Skin of body (tissue), 3 donors: ENCODE measurements at places on chromosomes 1 and 21. TPM values are rescaled to one million over a fixed set of nuclear protein-coding genes. Genes with fewer than 3 reads are reported as not detected.

DNA sequence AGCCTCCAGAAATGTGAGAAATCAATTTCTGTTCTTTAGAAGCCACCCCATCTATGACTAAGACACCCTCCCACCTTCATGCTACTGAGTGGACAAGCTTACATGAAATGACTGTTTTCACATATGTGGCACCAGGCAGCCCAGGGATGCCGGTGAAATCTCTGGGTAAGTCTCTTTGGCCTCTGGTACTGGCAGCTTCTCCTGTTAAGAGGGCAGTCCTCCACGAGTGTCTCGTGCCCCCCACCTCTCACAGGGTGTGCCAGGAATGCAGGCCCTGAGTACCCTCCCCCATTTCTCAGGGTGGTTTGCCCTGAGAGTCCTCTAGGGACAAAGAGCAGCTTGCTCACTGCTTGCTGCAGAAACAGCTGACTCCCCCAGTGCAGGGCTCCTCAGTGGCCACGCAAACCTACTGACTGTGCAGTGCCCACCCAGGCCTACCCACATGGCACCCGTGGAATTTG, 3.2 kb upstream of the PRXL2B start:
- no peak for DNase-seq

DNA sequence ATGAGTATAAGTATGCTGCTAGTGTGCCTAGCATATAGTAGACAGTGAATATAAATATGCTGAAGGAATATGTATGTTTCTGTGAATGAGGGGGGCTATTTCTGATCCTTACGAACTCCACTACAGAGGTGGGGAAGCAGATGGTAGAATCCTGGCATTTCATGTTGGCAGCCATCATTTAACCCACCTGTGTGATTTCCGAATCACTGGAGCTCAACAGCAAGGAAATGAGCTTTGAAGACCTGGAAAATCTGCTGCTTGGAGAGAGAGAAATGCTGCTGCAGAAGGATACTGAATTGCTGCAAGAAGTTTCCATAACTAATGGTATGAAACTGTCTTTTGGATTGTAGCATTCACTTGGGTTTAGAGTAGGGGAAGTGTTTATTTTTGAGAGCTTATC, 83.5 kb downstream of the RABGAP1L start:
- no peak for DNase-seq

GRCh38 chr21:42424914-42425541, 21.3 kb downstream of the UBASH3A start:
- DNase-seq = no peak

MEGF6 gene
- total RNA-seq = 62.5 TPM

PRKAA2 gene
- total RNA-seq = 10.6 TPM

TRIM46 gene
- total RNA-seq = 0.20 TPM

DNA sequence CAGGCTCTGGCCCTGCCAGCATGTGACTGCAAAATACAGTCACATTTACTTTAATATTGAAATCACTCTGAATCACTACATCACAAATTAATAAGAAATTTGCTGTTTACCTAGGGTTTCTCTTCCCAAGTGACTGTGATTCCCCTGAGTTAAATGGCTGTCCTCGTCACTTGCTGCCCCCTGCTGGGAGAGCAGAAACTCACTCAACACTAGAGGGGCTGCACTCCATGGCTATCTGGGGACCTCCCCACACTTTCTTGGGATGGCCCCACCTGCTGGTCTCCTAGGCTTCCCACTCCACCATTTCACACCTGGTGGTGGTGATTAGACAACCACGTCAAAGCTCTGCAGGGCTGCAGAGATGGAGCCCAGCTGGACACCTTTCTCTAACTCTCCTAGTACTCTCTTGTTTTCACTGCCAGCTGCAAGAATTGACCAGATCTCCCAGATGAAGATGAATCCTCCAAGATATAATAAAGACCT, 63.4 kb downstream of the CD2 start:
- no peak for DNase-seq

DNA sequence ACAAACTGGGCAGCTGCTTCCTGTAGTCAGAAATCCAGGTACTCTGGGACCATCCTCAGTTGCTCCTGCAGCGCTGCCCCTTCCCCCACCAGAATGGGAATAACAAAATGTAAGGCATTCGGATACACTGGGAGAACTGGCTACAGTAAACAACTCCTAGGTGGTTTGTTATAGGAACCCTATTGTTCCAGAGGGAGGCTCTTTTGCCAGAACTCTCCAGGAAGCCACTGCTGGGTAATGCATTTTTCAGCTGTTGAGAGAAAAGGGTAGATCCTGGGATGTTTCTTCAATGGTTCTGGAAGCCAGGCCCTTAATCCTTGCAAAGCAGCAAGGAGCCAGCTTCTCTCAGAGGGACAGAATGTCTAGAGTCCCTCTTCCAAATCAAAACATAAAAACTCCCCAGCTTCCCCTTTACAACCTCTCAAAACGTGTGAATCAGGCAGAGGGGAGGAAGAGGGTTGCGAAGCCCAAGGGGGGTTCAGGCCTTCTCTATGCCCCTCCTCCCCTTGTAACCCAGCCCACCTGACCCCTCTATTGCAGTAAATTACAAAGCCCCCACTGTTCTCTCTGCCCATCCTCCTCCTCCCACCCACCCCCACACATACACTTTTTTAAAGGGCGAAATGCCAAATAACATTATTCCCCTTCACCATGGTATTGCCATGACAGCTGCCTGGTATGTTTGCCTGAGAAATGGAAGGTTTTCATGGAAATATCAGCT, 29.1 kb downstream of the PLPP3 start:
- DNase-seq = no peak

DNA sequence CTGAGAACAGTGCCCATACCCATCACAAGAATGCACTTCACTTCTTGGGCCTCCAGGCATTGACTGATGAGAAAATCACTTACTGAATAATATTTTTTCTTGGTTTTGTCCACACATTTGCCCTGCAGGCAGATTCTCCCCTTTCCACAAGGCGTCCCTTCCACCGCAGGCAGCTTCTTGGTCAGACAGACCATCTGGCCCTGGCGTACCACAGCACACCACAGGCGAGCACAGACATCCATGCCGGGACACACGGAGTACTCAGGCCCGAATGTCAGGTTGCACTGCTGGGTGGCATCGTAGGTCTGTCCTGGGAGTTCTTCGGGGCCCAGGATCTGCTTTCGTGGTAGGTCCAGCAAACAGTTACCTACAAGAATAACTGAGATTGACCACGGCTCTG, 32.5 kb downstream of the ADAMTS5 start:
- no peak for DNase-seq

DEDD gene
- 18.7 TPM for total RNA-seq

- no peak for DNase-seq
Measured at GRCh38 chr21:43644609-43645008, 14.7 kb downstream of the HSF2BP start.

DNA sequence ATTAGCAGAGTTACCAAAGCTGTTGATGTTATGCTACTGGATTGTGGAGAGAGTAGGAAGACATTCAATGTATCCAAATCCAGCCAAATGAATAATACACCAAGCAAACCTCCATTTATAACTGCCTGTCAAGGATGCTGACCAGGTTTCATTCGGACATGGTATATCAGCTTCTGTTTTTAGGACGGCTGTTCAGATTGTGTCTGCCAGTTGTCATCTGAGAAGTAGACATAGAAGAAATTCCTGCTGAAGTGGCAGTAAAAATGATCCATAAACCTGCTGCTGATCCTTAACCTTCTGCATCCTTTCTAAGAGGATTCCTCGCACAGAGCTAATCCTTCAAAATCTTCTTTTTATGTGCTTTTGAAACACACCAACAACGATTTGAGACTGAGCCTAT, 663.6 kb upstream of the PLXNA2 start:
- no peak for DNase-seq

- no peak for DNase-seq
Measured at GRCh38 chr1:188170935-188171334, 1342.2 kb downstream of the PLA2G4A start.

TMEM81 gene
- total RNA-seq = 0.79 TPM

SLC1A7 gene
- not detected for total RNA-seq

DNA sequence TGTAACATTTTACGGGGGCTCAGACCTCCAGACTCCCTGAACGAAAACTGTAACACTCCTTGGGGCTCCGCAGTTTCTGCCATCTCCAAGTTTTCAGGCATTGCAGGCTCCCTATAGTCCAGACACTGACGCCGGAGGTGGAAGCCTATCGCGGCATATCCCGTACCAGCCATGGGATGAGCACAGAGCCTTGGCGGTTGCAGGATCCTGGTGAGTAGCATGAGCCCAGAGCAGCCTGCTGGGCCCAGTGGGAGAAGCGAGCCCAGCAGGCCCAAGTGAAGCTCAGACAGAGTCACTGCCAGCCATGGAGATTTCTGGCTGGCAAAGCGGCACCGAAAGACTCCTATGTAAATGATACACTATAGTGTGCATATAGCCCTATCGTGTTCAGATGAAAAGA, 446.8 kb downstream of the COL11A1 start:
- no peak for DNase-seq

DNA sequence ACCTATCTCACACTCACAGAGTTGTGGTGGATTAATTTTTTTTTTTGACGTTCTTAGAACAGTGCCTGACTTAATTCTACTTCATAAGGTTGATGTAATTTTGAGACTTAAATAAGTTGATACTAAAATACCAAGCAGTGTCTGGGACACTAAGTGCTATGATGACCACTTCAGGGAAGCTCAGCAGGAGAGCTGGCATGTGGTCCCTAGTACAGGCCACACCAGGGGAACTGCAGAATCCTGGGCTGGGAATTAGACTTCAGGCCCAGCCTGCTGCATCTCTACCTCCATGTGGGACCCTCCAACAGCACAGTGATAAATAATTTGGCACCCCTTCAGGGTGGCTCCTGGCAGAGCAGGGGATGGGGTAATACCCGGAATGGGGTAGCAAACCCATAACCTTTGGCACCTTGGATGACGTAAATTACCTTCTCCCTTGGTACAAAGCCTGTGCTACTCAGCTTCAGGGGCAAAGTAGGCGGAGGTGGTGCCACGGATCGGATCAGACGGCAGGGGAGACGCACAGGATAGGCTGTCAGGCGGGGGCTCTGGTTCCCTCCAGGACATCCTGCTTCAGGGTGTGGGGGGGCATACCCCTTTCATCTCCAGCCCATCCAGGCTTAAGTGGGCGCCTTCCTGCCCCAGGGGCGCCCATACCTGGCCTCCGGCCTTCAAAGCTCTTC, 4.8 kb downstream of the MFSD2A start:
- no peak for DNase-seq
